Muscle of arm (tissue), 14 donors: ENCODE measurements at places on chromosomes 1 and 21.
A peak's percentile ranks its signal among the peaks of the same experiment; 100 is the strongest.

GRCh38 chr1:243271996-243272395 is 16.2 kb downstream of the SDCCAG8 start:
- no peak for DNase-seq

DNA sequence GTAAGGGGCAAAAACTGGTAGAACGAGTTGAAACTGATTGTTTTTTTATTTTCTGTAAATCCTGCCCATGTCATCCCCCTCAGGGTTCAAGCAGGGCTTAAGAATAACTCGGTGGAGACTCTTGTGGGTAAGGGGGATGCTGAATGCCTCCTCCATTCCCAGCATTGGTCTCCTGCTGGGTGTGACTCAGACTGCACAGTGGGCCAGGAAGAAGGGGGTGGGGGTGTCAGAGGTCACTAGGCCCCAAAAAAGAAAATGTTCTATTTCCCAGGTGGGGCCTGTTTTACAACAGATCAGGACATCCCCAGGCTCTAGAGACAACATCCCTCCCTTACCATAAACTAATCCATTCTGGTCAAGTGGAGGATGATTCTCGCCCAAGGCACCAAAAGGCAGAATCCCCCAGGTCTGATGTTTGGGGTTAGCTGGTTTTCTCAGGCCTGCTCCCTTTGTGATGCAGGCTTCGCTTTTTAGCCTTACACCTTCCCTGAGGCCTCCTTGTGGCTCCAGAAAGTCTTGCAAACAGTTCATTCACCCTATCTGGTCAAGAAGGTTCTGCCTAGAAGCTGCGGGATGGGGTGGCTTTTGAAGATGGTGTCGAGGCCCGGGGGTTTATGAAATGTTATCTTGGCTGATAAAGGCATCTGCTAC is 10.7 kb upstream of the GRHL3 start:
- DNase-seq: no peak

- DNase-seq: no peak
Observed at GRCh38 chr1:33943978-33944377, 80.1 kb downstream of the HMGB4 start.

- DNase-seq: no peak
Observed at GRCh38 chr1:206012086-206012859, 9.1 kb upstream of the RAB7B start.

DNA sequence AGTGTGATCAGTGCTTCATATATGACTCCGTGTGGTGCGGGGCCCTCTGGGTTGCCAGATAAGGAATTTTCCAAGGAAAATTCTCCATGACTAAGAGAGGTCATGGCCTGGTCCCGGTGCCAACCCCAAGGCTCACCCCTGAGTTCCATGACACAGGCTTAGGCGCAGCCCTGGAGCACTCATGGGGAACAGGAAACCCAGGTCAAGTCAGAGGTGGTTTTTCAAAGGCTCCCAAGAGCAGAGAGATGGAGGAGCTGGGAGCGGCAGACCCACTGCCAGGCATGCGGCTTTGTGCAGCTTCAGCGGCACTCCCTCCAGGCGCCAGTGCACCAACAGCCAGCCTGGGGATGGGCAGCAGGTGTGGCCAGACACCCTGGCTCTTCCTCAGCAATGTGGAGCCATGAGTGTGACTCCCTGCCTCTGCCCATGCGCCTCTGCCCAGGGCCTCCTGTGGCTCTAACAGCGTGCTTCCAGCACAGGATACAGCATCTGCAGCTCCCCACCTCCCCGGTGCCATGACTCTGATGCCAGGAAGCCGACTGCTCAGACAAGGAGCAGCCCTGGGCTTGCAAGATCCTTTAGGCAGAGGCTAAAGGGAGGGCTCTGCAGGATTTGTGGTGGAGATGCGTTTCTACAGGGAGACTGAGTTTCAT is 47.3 kb downstream of the GPR161 start:
- DNase-seq: no peak

DNA sequence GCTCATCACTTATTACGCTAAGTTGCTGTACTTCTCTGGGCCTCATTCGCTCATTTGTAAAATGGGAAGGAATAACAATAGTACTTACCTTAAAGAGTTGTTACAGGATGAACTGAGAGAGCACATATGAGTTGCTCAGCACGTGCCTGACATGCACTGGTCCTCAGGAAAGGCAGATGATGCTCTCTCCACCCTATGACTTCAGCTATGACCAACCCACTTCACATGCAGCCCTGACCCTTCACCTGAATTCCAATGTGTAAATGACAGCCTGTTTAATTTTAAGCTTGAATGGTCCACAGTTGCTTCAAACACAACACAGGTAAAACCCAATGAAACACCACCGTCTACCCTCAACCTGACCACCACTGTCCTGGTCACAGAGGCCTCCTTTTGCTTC is 32.9 kb downstream of the GADD45A start:
- DNase-seq: no peak

- no peak for DNase-seq
Observed at GRCh38 chr1:67333603-67334002, 25.9 kb downstream of the IL12RB2 start.

GRCh38 chr1:181714428-181714827 is 231.1 kb downstream of the CACNA1E start:
- DNase-seq: no peak

- DNase-seq: peak; percentile 98
Observed at GRCh38 chr1:244970744-244971551, 106.6 kb upstream of the HNRNPU start.

DNA sequence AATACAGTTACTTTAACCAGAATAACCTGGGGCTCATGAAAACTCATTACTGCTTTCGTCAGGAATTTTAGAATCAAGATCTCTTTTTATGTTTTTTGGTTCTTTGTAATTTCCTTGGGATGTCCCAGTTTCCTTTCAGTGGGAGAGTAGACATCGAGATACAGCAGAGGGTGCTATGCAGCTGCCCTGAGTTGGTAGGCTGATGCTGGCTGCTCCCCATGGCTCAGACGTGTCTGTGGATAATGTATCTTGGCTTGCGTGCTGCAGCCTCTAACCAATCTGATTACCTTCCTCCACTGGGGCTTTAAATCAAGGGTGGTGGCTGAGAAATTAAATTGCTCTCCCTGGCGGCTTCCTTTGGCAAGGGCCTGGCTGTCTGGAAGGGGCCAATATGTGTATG is 253.7 kb downstream of the CACNA1E start:
- DNase-seq: no peak

DNA sequence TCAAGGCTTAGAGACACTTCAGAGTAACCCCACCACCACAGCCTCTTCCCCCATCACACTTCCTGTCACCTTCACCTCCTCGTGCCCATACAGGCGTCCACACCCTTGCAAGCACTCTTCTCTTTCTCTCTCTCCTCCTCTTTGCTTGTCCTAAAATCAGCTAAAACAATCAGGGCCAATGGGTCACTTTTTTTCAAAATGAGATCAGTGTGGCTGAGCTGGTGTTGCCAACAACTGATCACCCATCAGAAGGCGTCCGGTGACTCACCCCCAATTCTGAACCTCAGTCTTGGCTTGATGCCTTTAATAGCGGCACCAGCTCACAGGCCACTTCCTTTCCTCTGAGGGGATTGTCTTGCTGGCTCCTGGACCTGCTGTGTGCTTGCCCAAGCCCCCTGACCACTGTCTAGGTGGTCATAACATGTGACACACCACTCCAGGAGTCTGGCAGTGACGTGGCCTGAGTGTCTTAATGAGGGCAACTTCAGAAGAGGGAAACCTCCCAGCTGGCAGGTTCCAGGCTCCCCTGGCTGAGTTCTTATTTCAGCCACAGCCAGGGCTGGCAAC is 1.6 kb downstream of the DRAXIN start:
- no peak for DNase-seq

GRCh38 chr1:15080328-15081007 is 73.1 kb upstream of the TMEM51 start:
- no peak for DNase-seq

DNA sequence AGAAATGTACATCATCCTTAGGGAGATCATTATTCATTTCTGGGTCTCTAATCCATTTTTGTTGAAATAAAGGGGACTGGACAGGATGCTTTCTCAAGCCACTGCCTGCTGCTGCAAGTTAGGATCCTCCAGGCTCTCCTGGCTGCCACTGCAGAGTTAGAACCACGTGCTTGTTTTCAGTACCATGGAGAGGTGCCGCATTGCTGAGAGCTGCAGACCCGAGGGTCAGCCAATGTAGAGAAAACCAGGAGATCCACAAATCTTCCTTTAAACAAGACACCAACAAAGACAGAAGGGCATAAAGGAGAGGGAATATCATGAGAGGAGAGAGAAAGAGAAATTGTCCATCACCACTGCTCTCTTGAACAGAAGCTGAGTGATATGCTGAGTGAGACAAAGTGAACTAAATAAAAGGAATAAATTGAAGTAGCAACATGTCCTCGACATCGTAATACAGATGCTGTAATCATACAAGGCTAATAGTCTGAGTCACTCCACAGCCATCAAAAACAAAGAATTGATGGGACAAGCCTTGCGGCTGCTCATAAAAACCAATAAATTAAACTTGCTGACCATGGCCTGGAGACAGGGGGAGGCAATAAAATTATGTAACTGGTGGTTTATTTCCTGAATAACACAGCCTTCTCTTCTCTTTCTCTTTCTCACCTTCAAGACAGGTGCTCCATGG is 255.7 kb downstream of the OMA1 start:
- DNase-seq: peak; percentile 45

DNA sequence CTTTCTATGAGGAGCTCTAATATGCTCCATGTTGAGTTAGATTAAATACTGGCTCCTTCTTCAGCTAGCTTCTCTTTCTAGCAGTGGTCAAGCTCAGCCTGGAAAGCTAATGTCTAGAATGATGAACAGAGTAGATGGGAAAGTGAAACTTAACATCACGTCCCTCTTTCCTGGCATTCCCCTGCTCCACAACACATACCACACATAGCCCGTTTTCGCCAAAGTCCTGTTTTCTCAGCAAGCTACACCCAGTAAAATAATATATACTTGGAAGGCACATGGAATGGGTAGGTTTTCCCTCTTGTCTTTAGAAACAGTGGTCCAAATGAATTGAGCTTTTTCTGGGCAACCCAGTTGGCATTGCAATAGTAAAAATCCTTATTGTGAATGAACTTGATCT is 3.8 kb downstream of the KRTAP27-1 start:
- no peak for DNase-seq

GRCh38 chr1:50047916-50048694 is 24.4 kb upstream of the AGBL4 start:
- no peak for DNase-seq

DNA sequence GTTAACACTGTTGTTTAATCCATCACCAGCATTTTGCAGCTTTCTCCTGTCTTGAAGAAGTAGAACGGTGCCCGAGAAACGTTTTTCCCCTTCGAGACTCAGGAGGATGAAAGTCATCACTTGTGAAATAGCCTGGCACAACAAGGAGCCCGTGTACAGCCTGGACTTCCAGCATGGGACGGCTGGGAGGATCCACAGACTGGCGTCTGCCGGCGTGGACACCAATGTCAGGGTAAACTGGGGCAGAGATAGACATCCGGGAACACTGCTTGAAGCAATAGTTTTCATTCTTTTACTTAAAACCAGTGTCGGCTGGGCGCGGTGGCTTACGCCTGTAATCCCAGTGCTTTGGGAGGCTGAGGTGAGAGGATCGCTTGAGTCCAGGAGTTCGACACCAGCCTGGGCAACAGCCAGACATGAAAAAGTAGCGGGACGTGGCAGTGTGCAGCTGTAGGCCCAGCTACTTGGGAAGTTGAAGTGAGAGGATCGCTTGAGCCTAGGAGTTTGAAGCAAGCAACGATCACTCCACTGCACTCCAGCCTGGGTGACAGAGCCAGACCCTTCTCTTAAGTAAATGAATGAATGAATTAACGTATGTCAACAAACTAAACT is 945 bp downstream of the CHAF1B start:
- no peak for DNase-seq

GRCh38 chr1:20336105-20336605 is 45.5 kb downstream of the VWA5B1 start:
- no peak for DNase-seq

GRCh38 chr1:1847890-1848289 is 43.0 kb downstream of the GNB1 start:
- DNase-seq: no peak

GRCh38 chr1:7616076-7616832 is 154.8 kb upstream of the VAMP3 start:
- peak; percentile 49 for DNase-seq

DNA sequence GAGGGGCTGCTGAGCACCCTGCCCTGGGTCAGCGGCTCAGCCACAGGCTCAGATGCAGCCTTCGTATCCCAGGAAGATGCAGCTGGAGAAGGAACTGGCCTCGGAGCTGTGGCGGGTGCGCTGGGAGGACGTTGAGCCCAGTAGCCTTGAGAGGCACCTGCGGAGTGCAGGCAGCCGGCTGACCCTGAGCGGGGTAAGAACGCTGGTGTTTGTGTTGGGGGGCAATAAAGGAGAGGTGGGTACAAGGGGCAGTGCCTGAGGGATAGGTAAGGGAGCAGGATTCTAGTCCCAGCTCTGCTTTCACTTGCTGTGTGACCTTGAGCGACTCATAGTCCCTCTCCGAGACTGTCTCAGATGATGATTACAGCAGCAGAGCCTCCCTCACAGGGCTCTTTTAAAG is 6.4 kb downstream of the NPR1 start:
- DNase-seq: no peak

DNA sequence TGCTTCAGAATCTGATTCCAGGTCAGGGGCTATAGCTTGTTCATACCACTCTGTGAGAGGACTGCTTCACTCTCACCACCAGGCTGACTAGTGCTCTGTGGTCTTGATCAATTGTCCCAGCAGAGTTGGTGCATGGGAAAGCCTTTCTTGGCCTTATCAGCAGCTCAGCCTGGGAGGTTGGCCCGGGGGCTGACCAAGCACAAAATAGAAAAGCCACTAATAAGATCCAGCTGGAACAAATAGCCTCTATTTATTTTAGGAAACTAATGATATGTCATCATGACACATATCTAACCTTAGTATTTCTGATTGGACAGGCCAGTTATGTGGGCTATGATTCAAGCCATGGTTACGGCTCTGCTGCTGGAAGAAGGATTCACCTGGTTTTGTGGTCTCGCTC is 134.2 kb downstream of the GDAP2 start:
- no peak for DNase-seq

DNA sequence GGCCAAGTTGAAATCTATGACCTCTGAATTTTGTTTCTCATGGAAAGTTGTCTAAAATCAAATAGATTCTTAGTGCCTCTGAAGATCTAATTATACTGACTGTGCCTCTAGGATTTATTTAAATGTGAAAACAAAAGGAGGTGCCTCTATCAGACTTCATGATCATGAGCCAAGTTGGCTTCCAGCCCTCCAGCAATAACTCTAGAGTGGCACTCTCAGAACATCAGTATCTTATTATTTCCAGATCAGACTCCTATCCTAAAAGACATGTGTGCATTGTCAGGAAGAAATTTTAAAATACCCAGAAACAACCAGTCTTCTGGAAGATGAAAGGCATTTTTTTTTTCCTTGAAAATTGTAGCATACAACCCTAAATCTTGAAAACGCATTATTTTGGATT is 368.0 kb downstream of the PDE4B start:
- no peak for DNase-seq

- DNase-seq: no peak
Observed at GRCh38 chr21:33674226-33674625, 31.9 kb downstream of the ITSN1 start.

GRCh38 chr1:63638875-63639274 is 45.7 kb downstream of the PGM1 start:
- no peak for DNase-seq
